Suprapubic skin (tissue), 4 donors: ENCODE measurements at places on chromosomes 5 and 9.

GRCh38 chr5:176400382-176401156, 12.0 kb downstream of the HIGD2A start:
- no peak for DNase-seq

- DNase-seq = no peak
Observed at GRCh38 chr5:109921735-109922380, 232.1 kb downstream of the MAN2A1 start.

DNA sequence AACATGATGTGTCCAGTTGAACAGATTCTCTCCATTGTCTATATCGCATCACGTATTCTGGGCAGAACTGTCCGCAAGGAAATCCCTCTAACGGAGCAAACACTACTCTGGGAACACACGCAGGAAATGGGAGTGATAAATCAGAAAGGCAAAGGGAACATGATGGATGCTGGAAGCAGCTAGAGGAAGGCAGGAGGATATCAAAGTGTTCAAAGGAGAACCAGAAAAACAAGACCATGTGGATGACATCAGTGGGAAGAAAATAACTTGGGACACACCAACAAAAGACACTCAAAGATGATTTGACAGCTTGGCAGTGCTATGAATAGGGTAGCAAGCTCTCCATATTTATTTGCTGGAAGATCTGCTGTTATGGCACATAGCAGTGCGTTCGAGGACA, 142.9 kb downstream of the PLK2 start:
- DNase-seq = no peak

DNA sequence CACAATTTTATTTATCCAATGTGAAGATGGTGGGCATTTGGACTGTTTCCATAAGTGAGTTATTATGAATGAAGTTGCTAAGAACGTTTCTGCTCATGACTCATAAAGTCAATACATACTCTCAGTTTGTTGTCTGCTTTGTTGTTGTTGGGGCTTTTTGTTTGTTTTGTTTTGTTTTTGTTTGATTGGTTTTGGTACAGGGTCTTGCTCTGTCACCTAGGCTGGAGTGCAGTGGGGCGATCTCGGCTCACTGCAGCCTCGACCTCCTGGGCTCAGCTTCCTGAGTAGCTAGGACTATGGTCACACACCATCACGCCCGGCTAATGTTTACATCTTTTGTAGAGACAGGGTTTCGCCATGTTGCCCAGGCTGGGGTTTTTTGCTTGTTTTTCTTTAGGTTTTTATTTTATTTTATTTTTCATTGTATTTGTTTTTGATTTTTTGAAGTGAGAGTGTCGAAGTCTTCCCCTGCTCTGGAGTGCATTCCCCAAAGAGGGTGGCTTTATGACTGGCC, 18.0 kb downstream of the TRIM7 start:
- DNase-seq = no peak

DNA sequence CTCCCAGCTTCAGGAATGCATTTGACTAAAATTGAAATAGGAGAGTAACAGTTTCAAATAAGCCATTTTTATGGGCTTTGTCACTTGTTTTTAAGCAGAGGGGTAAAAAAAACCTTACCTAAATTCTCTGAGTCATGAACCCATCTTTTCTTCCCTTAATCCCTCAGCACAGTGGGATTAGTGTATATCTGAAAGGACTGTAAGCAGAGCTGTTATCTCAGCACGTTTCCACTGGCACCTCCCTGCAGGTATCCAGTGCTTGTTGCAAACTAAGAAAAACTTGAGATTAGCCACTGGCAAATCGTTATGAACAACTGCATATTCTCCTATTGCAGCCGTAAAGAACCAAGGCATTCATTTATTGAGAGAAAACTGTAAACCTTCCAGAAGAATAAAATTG, 872.7 kb downstream of the EFNA5 start:
- DNase-seq = no peak

DNA sequence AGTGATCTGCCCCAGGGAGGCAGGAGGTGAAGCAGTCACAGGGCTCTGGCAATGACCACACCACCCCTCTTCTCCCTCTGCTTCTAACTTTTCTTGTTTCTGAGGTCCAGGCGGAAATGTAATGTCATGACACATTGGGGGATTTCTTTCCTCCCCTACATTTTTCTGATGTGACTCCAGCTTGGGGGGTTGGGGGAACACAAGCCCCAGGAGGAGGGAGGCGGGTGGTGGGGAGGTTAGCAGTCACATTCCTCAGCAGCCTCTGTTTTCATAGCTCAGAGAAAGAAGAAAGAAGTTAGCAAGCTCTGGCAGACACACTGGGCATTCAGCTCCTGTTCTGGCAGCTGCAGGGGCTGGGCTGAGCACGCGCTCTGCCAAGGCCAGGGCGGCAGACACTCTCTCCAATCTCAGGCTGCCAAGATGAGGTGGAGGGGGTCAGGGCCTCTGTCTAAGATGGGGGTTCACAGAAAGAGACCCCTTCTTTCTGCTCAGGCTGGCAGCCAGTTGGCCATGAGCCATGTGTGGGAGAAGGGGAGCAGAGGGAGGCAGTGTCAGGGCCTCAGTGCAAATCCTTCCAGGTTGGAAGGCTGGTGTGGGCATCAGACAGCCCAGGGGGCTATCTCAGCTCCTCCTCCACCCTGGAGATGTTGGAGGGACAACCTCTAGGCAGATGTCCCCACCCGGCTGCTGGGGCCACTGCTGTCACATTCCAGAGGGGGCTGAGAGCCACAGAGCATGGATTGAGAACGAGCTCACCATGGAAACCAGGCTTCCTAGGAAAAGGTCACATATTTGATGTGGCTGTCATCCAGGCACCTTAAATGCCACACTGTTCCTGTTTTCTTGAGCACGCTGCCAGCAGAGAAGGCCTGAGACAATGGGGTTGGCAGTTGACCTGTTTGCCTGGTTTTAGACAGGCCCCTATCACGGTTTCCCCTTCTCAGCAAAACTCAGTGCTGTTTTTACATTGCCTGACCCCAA, 20.1 kb upstream of the PFDN1 start:
- DNase-seq = no peak

- no peak for DNase-seq
Observed at GRCh38 chr9:16361118-16361517, 509.4 kb downstream of the BNC2 start.

DNA sequence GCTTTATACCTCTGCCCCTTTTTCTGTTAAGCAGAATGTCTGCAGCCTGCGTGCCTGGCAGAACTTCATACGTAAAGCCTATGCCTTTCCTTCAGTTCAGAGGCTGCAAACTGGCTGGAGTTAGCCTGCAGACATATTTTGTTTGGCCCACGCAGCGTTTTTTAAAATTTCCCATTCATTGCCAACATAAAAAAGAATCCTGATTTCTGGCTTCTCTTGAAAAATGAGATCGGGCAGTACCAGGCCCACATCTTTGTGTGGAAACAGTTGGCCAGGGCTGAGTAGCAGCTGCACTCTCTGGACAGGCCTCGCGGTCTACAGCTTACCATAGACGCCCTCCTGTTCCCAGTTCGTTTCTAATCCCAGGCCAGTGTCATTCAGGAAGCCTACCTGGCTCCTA, 104.4 kb downstream of the SMARCA2 start:
- DNase-seq = no peak

DNA sequence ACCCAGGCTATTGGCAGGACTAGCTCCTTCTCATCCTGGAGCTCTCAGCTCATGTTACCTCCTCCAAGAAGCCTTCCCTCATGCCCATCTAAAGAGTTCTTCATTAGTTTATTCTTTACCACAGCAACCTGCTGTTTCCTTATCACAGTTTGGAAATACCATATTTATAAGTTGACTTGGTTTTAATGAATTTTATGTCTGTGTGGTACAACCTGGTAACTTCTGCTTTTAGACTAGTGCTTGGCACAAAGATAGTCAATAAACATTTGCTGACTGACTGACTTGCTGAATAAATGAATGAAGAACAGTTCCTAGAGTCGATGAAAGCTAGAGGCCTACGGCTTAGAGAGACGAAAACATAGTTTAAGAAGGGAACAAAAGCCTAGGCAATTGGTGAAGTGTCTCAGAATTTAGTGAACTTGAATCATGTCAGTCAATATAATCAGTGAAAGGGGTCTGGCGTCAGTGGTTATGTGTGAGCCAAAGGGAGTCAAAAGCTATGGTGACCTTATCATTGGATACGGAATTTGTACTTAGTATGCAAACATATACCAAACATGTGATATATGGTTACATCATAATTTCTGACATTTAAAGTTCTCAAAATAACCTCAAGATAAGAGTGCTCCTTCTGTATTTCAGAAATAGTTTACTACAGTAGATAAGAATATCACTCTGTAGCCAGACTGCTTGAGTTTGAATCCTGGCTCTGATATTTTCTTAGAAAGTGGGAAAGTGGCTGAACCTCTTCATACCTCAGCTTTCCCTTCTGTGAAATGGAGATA, 239.5 kb downstream of the MCTP1 start:
- DNase-seq = no peak

DNA sequence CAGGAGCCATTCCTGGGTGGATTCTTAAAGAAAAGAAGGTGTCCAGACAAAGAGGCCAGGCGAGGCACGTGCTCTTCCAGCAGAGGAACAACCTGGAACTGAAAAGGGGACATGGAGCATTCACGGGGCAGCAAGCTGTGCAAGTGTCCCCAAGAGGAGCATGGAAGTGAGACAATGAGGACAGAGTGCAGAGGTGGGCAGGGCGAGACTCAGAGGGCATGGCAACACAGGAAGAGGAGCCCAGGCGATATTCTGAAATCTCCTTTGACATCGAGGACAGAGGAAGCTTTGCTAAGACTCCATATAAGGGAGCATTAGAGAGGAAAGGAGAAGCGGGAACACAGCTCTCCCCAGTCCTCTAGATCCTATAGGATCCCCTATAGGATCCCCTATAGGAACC, 29.4 kb upstream of the SPATA31E1 start:
- no peak for DNase-seq

DNA sequence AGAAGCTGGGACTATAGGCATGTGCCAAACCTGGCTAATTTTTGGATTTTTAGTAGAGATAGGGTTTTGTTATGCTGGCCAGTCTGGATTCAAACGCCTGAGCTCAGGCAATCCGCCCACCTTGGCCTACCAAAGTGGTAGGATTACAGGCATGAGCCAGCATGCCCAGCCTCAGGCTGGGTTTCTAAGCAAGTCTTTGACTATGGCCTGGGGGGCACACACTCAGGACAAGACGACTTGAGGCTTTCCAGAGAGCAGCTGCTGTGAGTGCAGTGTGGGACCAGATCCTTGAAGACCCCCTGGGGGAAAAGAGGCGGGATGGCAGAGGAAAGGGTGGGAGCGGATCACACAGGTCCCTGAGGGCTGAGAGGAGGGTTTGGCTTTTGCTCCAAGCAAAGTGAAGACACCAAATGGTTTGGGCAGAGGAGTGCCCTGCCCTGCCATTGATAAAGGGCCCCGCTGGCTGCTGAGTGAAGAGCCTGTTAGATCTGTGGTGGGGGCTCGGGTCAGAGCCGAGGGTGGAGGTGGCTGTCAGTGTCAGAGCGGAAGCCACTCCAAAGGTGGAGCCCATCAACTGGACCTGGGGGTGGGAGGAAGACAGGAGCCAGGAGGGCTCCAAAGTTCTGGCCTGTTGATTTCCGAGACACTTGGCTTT, 46.8 kb upstream of the FUBP3 start:
- no peak for DNase-seq

GRCh38 chr5:115873392-115873791, 31.7 kb downstream of the AP3S1 start:
- DNase-seq = no peak

GRCh38 chr5:161513942-161514341, 32.6 kb downstream of the GABRB2 start:
- DNase-seq = no peak

DNA sequence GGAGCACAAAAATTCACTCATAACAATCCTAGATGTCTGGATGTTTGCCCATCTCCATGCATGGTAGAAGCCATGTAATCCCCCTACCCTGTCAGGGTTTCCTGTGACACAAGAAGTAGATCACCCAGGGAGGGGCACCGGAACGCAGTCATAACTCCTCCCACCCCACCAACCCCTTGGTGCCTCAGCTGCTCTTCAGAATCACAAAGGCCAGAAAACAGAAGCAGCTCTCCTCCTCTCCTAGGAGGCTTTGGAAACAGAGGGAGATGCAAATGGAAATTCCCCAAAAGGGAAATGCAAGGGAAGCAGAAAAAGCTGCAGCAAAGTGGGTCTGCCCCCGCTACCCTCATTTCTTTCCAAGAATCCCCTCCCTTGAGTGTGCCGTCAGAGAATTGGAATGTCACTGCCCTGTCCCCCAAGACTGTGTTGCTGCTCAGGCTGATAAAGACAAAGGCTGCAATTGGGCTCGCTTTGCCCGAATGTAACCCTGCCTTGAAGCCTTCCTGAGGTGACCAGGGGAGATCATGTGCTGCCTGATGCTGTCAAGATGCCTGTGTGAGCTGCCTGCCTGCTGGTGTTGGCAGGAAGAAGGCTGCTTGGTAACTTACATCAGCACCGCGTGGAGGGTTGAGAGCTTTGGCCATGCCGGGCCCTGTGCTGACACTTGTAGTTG, 65.5 kb upstream of the ABCA1 start:
- DNase-seq = peak; percentile 92

DNA sequence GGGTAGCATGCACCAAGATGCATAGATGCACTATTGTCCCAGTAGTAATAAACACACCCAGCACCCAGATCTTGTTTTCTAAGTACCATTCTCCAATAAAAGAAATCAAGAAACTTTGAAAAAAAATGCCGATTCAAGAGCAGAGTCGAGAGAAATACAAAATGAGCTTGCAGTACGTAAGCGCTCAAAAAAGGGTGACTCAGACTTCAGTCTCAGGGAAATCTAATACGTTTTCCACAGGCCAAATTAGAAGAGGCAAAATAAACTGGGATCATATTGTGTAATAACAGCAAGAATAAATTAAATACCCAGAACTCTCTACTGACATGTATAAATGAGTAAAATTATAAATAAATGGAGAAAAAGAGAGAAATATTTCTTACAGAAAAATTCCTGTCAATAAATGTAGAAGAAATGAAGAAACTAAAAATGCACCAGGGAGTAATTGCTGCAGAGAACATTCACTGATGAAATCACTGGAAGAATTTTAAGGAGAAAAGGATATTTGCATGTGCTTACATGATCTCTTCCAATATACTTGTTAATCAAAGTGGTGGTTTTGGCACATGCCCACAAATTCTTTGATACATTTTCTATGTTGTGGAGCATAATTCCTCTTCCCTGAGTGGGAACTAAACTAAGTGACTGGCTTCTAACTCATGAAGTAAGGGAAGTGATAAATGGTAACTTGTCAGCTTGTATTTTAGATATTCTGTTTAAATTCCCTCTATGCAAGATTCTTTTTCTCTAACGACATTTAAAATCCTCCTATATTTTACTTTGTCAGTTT, 567.6 kb upstream of the ADAMTS16 start:
- DNase-seq = no peak

DNA sequence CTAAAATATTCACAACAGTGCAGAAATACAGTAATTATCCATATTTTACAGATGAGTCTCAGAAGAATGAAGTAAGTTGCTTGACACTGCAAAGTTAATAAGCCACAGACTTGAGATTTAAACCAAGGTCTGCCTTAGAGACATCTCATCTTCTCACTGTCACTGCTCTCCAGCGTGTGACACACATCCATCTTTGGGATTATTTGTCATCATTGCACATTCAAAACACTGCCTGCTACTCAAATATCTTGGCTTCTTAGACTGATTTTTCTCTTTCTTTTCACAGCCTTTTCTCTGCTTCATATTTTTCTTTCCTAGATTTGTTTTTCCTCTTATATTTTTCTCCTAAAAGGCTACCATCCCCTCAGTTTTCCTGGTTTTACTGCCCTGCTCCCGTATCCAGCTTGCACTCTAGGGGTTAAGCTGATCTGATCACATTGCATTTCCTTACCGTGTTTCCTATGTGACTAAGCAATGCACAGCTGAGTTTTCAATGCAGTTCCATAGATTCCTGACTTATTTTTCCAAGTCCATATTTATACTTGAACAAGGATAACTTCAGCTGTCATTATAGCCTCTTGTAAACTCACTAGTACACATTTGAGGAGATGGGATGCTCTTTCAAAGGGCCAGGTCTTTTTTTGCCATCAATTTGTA, 353.0 kb downstream of the PLK2 start:
- no peak for DNase-seq

- no peak for DNase-seq
Observed at GRCh38 chr5:11903614-11904264, 507 bp downstream of the CTNND2 start.
